Urothelium cell line (cell line): ENCODE measurements at places on chromosomes 3 and 15.

DNA sequence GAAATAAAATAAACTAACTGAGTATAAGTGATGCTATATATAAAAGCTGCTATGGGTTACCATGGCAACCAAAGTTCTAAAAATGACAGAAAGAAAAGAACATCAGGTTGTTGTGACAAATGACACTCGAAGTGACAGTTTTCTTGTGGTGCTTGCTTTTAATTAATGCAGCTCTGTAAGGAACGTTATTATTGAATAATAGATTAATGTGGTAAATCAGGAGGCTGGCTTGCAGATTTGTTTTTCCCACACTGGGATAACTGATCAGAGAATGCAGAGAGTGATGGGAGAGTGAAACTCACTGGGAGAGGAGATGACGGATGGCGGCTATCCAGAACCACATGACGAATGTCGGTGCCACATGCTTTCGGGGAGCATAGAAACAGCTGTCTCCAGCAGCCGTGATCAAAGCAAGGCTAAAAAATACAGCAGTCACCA is 207.0 kb upstream of the ATP10A start:
- no peak for DNase-seq

DNA sequence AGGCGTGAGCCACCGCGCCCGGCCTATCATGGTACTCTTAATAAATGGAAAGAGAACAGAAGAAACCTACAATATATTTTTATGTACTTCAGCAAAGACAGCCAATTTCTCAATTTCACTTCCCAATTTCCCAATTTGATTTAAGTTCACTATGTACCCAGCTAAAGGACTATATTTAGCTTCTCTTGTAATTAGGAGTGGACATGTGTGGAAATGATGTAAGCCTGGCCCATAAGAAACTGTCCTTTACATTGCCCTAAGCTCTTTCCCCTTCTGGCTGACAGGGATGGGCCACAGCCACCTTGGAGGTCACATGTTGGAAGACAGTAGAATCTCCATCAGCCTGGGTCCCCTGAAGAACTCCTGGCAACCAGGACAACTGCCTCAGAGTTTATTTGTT is 6.2 kb downstream of the TMEM39A start:
- no peak for DNase-seq

- peak; percentile 19 for DNase-seq
Measured at GRCh38 chr3:156551746-156552145, 3.2 kb downstream of the SSR3 start.

DNA sequence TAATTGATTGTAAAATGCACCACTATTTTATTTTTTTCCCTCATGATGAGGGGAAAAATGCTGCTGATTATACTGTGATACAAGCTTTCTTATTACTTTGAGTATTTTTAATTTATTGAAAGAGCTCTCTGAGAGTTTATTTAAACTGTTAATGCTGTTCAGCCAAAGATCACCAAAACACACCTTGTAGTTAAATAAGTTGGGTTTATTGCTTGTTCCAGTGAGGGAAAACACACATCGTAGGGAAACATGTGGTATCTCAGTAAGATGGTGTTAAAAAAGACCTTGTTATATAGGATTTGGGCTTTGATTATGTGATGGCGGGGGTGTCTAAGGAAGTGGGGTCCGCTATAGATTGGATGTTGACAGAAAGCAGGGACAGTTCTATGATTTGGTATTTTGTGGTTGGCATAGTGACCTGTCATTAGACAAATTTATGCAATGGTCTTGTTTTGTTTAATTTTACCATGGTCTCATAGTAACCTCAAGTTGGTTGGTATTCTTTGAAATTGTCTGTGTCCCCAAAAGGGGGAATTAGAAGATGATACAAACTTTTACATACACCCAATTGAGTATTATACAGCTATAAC is 11.1 kb downstream of the HACD3 start:
- DNase-seq, result no peak

DNA sequence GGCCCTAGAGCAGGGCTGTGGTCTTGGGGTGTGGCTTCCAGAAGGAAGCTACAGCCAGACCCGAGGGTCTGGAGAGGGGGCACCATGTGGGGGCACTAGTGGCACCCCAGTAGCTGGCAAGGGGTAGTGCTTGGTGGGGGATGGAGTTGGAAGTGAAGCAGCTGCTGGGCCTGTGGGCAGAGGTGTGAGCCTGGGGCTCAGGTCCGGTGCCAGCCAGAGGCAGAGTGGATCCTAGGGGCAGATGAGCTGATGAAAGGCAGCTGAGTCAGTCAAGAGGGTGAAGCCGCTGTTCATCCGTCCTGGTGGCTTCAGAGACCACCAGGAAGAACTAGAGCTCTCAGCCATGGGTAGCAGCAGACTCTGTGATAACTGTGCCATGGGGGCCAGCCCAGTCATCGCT is 172.6 kb downstream of the TBC1D2B start:
- no peak for DNase-seq

DNA sequence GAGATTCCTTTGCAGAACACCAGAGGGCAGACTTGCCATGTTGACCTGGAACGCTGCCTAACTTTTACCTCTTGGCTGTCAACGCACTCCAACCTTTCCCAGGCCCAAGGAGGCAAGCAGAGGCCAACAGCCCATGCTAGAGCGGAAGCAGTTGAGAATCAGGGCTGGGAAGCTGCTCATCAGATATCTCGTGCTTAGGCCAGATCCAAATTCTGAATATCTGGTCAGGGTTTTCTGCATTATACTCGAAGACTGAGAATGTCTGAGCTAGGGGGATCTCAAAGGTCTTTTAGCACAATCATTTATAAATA is 2.5 kb downstream of the XIRP1 start:
- peak; percentile 76 for DNase-seq

DNA sequence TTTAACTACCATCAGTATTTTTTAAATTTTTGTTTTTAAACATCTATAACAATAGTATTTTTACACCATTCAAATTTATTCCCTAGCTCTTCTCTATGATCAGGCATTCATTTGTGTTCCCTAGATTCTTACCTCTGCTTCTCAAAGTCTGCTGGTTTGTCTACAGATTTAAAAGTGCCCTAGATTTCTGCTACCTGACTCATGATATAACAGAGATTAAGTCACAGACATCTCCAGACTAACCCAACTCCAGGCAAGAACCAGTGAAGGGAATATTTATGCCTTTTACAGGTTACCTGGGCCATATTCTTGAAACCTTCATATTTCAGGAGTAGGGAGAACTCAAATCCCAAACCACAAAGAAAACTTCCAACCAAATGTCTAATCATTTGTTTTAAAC is 38.8 kb downstream of the ADAM10 start:
- no peak for DNase-seq

- peak; percentile 11 for DNase-seq
Measured at GRCh38 chr3:1798711-1799405, 299.8 kb upstream of the CNTN4 start.

DNA sequence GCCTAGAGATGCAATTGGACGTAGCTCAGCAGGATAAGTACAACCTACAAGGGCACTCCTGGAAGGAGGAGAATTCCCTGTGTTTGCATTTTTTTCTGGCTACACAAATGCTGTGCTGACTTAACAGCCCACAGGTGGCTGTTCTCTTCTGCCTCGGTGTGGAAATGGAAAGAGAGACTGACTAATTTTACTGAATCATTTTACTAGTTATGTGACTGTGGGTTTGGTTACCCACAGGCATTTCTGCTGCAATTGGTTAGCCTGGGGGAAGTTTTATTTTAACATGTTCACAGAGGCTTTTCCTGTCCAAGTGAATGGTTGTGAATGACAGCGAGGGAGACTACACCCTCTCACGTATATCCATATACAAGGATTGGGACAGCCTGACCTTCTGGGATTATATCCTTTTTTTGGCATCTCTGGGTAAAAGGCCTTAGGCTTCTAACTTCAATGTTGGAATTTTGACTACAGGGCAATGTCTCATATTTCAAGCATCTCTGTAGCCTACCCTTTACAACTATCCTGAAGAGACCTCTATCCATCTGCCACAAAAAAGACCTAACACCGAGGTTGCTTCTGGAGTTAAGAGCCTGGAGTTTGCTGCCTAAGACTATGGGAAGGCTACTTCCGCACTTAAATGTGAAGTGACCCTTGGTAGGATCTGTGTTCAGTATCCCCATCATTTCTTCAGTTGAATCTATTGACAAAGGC is 67.2 kb upstream of the TP63 start:
- DNase-seq, result peak; percentile 79
